ENCODE measurements at places on chromosomes 1 and 21.

GRCh38 chr1:201662646-201663045 is 123.7 kb downstream of the NAV1 start:
- no peak for DNase-seq

GRCh38 chr1:41487126-41488039 is 2.9 kb upstream of the EDN2 start:
- peak; percentile 64 for DNase-seq

- peak; percentile 84 for DNase-seq
These were observed 1.8 kb downstream of the ARPC5 start for GRCh38 chr1:183633676-183634343.

DNA sequence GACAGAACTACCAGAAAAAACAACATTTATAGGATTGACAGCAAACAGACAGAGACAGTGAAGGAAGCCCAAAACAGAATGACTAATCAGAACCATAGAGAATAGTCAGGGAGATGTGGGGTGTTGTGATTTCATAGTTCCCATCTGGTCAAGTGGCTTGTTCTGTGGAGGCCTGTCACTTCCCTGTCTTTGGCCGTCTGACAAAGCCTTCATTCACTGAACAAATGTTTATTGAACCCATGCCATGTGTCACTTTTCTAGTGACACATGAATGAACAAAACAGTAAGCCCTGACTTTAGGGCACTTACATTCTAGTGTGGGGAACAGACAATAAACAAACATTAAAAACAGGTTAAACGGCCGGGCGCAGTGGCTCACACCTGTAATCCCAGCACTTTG is 3.2 kb upstream of the SRRM1 start:
- DNase-seq, result no peak

DNA sequence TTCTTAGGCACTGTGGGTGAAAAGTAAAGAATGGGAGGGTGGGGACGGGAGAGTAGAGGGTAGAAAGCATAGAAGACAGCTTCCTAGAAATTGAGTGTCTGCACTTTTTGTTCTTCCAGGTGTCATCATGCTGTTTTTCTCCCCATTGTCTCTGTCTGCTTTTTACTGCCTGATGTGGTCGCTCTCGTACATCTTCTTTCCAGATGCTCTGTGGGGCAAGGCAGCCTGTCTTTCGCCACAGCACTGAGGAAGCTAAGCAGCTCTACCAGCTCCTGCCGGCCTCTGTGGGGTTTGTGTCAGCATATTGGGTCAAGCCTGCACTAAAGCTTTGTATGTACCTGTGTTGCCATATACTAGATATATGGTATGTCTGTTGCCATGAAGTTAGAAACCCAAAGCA is 13.2 kb downstream of the TMEM269 start:
- DNase-seq, result no peak

GRCh38 chr1:237205400-237206064 is 163.5 kb downstream of the RYR2 start:
- no peak for DNase-seq

DNA sequence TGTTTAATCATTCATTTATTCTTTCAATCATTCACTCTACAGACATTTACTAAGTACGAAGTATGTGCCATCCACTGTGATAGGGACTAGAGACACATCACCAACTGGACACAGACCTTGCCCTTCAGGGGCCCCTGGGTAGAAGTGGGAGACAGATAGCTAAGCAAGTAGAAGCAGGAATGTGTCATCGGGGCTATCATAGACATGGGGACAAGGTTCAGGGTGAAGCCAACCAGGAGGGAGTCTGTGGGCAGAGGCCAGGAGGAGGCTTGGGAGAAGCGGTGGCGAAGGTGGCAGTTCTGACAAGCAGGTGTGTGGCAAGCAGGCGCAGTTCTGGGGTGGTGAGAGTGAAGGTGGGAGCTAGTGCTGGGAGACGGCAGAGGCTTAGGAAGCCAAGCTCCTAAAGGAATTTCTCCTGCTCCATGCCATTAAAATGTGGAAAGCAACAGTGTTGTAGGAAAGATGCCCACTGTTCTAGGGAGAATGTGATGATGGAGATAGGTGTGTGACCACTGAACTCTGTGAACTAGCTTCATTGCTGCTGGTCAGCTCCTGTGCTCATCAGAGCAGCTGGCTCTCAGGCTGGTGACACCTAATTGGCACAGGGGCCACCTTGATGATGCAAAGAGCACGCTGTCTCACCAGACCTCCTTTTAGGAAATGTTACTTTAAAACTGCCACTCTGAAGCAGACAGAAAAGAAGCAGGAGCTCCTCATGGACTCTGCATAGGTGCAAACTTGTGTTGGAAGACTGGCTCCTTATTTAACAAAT is 79.7 kb upstream of the LPGAT1 start:
- no peak for DNase-seq

GRCh38 chr21:43703035-43703880 is 15.7 kb upstream of the PDXK start:
- DNase-seq, result no peak

- no peak for DNase-seq
These were observed 39.5 kb upstream of the RGS16 start for GRCh38 chr1:182643699-182644098.

DNA sequence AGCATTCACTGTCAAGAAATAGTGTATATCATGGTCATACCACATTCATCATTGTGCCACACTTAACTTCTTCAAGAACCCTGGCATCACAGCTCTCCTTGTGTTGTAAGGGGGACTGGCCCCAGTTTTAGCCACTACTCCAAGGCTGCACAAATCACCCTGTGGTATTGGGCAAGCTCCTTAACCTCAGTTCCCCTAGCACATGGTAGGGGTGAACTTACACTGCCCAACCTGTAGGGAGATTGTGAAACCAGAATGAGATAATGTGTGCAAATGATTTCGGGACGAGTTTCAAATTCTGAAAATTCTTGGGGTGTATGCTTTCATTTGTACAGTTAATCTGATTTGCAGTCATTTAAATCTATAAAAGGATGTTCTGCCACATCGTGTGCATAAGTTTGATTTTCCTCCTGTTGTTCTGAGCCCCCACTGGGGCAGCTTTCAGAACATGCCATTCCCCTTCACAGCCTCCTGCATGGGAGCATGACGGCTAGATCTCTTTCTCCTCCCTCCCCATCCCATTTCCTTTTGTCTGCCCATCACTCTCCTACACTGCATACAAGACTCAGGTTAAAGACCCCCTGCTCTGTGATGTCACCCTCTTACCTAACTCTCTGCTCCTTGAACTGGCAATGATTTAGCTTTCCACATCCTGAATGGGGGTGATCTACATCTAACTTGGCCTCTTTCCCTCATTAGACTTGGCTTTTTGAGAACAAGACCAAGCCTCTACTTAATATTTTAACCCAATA is 290.3 kb downstream of the CHRM3 start:
- no peak for DNase-seq

DNA sequence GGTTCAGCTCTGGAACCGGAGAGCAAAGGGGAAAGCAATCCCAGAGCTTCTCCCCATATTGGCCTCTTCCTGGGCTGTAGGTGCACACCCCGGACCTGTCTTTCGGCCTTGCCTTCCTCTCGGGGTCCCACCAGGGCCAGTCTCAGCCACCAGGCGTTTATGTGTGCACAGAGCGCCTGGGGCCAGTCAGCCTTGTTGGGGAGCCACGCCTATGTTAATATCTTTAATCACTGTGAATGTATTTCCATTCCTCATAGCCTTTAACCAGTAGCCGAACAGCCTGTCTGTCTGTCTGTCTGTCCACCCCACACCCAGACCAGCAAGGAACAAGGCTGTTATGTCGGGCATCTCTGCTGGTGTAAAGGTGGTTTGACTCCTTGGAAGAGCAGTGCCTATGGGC is 18.8 kb downstream of the KCNC4 start:
- DNase-seq, result no peak

- peak; percentile 2 for DNase-seq
These were observed 94.9 kb downstream of the RIPK4 start for GRCh38 chr21:41671859-41672542.

GRCh38 chr1:203506858-203507626 is 13.1 kb downstream of the OPTC start:
- DNase-seq, result no peak

- DNase-seq, result peak; percentile 97
These were observed 18.0 kb upstream of the PTP4A2 start for GRCh38 chr1:31955917-31956736.

DNA sequence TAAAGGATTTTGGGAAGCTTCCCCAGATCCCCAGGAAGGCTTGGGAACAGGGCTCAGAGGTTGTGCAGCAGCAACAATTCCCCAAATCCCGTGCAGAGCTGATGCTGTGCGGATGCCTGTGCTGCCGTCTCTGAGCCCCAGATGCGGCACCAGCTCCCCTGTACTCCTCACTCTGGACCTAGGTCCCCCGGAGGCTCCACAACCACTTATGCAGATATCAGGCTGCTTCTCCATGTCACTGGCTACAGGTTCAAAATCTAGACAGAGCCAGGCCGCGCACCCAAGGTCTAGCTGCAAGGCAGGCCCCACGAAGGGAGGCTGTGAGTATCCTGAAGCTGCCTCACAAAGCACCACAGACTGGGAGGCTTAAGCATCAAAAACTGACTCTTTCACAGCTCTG is 81.6 kb downstream of the PDE9A start:
- DNase-seq, result no peak

- DNase-seq, result no peak
These were observed 228.4 kb upstream of the NR5A2 start for GRCh38 chr1:199799116-199799515.

GRCh38 chr1:89125913-89126580 is at the start of gene GBP2:
Gene GBP2 (minus strand): TSS chr1:89126114. CDS start chr1:89121966, 4,148 bp downstream.
- DNase-seq, result peak; percentile 85

GRCh38 chr1:183267646-183268431 is 81.8 kb downstream of the LAMC2 start:
- no peak for DNase-seq

GRCh38 chr1:7856345-7856744 is 3.5 kb upstream of the UTS2 start:
- DNase-seq, result no peak

DNA sequence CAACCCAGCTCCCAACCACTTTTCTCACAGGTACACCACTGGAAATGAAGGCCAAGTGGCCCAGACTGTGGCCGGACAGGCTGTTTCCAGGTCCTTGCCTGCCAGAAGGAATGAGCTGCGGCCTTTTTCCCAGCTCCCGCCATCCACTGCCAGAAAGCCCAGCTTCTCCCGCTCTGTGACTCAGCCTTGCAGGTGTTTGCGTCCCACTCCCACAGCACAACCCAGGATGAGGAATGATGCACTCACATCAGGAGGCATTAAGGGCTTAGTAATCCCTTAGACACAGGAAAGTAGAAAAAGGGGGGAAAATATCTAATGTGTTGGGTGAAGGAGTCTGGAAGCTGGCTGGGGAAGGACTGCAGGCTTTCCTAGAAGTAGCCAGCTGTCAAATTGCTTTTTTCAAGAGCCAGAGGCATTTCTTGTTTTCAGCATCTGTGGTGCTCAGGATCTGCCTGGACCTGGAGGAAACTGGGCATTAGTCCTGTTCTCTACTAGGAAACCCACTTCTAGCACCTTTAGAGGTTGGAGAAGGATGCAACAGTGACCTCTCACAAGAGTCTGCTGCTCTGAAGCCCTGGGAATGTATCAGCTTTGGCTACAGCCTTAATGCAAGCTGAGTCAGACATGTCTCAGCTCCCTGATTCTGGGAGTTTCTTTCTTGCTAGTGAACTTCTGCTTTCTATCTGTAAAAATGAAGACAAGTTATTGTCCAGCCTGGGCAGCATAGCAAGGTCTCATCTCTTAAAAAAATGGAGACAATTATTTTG is 13.2 kb upstream of the MAP1LC3C start:
- DNase-seq, result no peak

DNA sequence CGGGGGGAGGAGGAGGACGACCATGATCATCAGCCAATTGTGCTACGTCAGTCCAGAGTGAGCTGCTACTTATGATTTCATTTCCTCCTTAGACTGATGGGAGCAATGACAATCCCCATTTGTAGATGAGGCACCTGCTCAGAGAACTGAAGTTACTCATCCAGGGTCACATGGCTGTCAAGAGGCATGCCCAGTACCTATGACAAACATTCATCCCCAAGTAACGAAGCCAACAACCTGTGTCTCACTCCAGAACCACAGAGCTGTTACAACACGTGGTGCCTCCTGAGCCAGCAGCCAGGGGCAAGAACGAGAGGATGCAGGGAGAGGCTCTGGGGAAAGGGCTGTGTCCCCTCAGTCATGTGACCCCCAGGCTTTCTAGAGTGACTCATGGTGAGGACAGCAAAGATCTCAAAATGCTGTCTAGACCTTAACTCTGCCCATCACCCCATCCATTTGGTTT is 93.6 kb downstream of the SIM2 start:
- DNase-seq, result peak; percentile 5

DNA sequence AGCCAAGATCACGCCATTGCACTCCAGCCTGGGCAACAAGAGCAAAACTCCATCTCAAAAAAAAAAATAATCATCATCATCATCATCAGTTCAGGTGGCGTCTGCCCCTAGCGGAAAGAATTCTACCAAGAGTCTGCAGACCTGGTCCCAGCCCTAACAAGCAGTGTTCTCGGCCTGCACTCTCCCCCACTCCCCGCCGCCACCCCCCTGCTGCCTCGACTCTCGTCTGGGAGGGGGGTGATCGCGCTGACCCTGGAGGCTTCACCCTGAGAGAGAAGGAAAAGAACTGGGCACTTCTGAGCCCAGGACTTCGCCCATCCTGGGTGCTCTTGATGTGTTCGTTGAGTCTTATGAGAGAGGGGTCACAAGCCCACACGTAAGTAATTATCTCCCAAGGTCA is 160.1 kb upstream of the TMEM51 start:
- no peak for DNase-seq

DNA sequence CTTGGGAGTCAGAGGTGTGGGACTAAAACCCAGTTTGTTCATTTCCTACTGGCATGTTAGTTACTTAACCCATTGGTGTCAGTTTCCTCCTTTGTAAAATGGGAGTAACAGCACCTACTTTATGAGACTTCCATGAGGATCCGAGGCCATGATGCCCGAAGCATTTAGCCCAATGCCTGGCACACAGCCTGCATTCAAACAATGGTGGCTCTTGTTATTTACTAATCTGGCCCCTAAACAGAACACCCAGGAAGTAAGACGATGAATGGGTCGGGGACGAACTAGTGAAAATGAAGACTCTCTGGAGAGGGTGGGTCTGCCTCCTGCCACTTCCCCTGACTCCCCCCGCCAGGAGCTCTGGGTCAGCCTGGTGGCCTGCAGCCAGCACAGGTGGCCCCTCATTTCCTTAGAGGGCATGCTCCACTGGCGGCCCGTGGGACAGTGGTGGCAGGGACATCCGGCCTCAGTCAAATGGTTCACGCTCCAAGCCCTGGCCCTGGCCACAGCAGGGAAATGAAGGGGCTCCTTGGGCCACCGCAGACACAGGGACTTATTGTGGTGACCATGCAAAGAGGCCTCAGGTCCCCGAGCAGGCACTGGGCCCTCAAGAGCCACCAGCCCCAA is 9.5 kb upstream of the TAS1R2 start:
- no peak for DNase-seq
